ENCODE measurements at places on chromosomes 11 and 22.

DNA sequence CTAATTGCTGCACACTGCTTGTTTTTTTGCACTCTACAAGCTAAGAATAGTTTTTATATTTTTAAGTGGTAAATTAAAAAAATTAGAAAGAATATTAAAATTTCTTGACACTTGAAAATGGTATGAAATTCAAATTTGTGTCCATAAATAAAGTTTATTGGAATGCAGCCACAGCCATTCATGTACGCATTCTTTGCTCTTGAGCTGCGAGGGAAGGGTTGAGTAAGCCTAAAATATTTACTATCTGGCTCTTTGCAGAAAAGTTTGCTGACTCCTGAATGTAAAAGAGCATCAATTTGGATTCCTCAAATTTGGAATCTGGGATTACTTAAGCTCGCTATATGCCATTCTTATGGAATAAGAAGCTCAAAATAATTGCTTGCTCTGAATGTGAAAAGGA lies 3.4 kb upstream of the ADAMTS8 start:
- no peak for DNase-seq

DNA sequence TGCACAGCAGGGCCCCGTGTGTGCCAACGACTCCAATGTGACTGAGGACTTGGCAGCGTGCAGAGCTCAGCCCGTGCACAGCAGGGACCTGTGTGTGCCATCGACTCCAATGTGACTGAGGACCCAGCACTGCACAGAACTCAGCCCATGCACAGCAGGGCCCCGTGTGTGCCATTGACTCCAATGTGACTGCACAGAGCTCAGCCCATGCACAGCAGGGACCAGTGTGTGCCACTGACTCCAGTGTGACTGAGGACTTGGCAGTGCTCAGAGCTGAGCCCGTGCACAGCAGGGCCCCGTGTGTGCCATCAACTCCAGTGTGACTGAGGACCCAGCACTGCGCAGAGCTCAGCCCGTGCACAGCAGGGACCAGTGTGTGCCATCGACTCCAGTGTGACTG lies 347.8 kb upstream of the B3GAT1 start:
- no peak for DNase-seq

DNA sequence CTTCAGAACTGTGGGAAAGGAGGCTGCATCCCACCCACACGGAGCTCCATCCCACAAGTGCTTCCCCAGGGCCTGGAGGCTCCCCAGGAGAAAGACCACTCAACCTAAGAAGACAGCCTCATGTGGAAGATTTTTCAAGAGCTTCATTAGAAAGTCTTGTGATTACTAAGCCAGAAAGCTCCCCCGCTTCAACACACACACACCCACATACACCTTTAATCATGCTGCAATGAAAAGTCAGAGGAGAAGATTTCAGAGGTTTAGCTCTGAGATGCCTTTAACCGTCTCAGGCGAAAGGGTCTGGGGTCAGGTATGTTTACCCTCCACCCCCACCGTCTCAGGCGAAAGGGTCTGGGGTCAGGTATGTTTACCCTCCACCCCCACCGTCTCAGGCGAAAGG lies 634.5 kb upstream of the B3GAT1 start:
- no peak for DNase-seq

- DNase-seq, result no peak
These were observed 22.0 kb downstream of the RSPH14 start for GRCh38 chr22:23119494-23120414.

DNA sequence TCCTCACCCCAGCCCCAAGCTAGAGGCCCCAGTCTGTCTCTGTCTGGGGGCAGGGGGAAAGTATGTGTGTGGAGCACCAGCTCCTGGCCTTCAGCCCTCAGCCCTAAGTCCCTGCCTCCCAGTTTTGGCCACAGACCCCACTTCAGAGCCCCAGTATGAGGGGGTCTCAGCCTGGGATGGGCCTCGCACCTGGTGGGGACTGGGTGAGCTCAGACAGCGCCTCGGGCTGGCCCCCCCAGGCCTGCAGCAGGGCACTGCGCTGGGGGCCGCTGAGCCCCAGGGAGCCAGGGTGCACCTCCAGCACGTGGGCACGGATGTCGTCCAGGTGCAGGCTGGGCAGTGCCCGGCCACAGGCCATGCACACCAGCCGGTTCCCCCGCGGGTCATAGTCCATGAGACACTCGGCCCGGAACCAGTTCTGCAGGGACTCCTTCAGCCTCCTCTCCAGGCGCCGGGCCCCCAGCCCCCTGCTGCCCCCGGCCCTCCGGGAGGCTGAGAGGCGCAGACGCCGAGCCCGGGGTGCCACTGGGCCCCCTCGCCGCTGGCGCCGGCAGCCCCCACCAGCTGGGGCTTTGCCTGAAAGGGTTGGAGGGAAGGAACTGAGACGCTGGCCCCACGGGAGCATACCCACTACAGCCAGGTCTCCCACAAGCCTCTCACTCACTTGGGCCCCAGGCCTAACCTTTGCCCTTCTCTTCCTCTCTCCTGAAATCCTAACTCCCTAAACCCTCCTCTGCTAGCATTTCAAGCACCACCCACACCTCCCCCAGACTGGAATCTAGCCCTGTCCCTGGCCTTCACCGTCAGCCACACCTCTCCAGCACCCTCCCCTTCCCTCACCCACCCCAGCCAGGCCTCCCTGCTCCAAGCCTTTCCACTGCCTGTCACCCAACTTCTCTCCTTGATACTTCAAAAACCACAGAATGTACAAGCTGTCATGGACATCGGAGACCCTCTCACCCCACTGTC lies 3.6 kb downstream of the ZFTA start:
- DNase-seq, result no peak

- no peak for DNase-seq
These were observed 83.9 kb downstream of the ETS1 start for GRCh38 chr11:128503245-128503991.

GRCh38 chr11:117426297-117426685 lies 98.6 kb downstream of the CEP164 start:
- peak; percentile 72 for DNase-seq

DNA sequence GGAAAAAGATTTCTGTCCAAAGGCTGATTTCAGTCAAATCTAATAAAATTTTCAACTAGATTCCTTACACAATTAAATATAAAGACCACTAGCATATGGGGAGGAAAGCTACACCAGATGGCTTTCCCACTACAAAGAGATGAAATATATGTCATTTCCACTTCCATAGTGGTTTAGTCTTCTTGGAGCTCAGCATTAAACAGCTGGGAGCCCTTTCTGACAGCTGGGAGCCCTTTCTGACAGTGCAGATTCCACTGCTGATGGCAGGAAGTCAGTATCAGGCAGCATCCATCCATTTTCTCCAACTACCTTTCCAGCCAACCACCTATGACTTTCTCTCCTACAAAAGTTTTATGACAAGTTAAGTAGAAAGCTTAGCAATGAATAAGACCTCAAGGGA lies 177.9 kb downstream of the RRAS2 start:
- DNase-seq, result no peak

DNA sequence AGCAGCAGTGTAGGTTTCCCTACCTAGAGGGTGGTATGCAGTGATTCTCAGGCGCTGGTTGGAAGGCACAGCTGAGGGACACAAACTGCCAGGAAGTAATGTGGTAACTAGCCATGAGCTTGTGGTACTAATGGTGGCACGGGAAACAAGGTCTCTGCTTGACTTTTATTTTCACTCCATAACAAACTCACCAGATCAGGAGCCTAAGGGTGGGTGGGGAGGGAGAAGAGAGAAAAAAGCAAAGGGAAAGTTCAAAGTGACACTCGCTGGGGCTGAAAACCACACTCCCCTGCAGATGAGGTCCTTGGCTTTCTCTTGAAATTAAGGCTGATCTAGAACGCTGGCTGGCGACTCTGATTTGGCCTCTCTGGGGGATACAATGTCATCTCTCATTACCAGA lies 22.0 kb downstream of the TRAF6 start:
- no peak for DNase-seq

DNA sequence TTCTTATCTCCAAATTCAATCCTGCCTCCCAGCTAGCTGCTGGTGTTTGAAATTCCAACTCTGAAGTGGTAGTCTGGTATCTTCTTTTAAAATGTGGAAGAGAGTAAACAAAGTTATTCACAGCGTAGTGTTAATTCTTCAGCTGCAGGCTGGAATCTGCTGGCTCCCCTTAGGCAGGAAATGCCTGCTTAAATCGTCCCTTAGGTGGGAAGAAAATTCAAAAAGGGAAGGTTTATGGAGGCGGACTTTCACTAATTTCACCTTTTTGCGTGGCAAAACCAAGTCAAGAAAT lies 439.0 kb upstream of the CCDC90B start:
- DNase-seq, result no peak

DNA sequence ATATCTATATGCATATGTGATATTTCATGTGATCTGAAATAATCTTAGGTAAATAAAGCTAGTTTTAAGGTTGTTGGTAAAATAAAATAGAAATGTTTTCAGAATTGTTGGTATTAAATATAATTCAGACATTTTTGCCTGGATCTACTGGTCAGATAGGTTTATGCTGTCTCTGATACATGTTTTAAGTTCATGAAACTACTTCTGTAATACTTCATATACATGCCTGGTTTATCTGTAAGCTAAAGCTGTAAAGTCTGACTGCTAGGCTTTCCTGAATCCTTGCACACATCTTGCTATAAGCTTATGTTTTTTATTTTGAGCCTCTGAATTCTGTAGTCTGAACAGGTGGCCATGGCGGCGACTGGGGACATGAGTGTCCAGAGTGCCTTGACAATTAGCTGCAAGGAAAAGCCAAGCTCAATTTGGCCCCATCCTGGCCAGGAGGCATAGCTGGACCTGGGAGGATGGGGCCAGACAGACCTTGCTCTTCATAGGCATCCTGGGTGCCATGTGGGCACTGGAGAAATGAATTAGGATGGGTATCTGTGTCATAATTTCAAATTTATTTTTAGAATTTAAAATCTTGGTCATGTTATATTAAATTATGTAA lies 241.0 kb upstream of the UBASH3B start:
- no peak for DNase-seq

GRCh38 chr22:44352378-44353035 lies 39.8 kb upstream of the SHISAL1 start:
- no peak for DNase-seq

DNA sequence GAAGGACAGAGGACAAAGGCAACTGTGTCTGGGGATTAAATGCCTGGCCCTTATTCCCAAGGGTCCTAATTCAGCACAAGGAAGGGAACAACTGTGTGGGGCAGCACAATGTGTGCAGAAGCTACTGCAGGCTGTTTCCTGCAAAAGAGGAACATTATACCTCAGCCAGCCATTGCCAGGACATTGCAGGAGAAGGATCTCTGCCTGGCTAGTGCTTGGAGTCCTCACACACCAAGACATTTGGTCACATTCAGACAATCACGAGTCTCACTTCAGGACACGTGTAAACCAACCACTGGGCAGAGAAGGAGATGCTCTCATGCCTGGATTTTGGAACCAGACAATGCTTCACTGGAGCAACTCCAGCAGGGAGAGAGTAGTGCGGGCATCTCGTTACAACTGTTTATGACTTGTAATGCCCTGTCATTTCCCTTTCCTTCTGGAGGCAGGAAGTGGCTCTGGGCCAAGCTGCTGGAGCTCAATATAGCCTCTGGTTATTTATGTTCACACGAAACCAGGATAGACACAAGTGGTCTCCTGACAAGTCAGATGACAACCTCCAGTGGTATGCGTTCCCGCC lies 23.9 kb upstream of the ZC3H12C start:
- no peak for DNase-seq

DNA sequence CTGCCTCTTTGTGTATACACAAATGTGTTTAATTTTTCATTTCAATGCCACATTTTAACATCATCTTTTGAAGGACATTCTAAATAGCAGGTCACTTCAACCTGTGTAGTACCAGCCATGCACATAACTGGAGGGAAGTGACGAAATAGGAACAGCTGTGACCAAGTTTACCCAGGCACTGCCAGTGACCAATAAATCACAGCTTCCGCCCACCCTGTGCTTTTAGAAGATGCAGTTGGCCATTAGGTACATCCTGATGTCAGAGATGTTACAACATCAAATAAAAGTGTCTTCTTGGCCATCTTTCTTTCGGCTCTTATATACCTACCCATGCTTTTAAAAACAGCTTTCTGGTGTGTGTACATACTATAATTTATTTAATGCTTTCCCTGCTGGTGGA lies 7.8 kb downstream of the LDLRAD3 start:
- no peak for DNase-seq

DNA sequence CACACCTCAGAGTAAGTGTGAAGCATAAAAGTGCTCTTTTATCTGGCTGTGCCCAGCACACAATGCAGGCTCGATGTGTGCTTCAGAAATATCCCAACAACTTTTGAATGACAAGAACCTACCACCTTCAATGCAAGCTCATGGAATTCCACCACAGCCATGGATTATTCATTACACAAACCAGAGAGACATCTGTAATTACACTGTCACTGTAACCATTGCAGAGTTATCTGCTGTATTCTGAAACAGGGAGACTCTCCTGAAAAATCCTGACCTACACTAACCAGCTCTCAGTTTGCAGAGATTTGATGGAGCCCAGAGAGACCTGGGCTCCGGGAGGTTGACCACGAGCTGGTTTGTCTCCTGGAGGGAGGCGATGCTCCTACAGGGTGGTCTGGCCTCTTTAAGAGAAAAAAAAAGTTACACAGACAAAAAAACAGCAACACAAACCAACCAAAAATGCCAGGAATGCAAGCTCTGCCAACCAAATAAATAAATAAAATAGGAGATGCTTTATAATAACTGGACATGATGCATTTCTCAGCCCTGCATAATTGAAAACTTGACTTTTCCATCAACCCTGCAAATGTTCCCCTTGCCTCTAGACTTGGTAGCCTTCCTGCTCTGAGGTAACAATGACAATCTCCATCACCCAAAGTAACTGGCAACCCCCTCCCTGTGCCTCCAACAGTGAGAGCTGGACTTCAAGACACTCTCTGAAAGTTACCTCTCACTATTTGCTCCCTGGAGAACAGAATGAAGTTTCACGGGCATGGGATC lies 69.7 kb downstream of the ETS1 start:
- no peak for DNase-seq

DNA sequence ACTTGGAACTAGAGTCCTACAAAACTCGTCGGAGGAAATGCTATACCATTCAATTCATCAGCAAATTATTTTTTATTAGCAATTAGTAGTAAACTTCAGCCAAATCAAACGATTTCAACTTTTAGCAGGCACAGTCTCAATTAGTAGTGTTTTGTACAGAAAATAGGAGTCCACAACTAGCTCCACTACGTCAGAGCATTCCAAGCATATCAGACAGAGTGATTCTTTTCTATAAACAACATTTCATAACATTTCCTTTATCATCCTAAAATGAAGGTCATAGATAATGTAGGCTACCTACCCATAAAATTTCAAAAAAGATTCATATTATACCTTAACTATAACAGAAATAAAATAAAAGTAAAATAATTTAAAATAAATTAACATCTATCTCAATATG lies 169.9 kb downstream of the KIF18A start:
- no peak for DNase-seq

GRCh38 chr11:76629116-76629852 lies 41.3 kb downstream of the LRRC32 start:
- no peak for DNase-seq

Data from stimulated activated CD8-positive, alpha-beta memory T cell treated with anti-CD3 and anti-CD28 coated beads, Interleukin-15, amount 100 ng/mL, for 24 hours (primary cell).